ENCODE measurements at places on chromosomes 12 and 14.

GRCh38 chr14:89473569-89473968 is 56.5 kb upstream of the FOXN3 start:
- no peak for DNase-seq

DNA sequence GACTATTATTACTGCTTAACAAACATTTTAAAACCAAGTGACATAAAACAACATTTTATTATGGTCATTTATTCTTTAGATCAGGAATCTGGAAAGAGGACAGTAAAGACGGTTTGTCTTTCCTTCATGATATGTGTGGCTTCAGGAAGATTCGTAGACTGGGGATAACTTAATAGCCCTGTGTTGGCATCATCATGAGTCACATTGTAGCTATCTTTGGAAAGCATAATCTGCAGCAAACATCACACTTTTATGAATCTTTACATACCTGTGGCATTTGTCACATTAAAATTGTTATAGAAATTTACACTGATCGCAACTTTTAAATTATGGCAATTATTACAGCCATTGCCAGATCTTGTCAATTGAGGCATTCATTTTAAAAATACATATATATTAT is 397.1 kb downstream of the NOVA1 start:
- DNase-seq: no peak

DNA sequence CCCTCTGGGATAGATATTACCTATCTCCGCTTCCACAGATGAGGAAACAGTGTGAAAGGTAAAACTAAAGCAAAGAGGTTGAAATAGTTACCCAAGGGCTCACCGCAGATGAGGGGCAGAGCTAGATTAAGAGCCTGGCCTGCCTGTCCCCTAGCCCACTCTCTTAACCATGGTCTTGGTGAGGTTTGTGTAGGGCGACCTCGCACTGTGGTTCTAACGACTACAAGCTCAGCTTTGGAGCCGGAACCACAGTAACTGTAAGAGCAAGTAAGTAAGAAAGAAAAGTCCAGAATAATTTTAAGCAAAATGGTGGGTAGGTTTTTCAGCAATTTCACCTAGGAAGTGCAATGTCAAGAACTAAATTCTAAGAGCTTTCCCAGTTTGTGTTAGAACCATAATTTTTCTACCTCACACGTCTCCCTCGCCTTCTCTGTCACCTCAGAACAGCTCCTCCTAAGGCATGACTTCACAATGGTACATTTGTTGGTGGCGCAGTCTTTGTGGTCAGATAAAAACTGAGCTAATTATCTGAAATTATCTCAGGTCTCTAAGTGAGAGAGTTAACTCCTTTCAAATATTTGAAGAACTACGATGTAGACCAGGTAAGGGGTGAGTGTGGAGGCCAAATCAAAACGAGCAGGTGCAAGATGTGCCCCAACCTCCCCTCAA is 64.8 kb downstream of the DAD1 start:
- no peak for DNase-seq

- no peak for DNase-seq
These were observed 3.9 kb downstream of the B3GNT4 start for GRCh38 chr12:122207391-122207790.

DNA sequence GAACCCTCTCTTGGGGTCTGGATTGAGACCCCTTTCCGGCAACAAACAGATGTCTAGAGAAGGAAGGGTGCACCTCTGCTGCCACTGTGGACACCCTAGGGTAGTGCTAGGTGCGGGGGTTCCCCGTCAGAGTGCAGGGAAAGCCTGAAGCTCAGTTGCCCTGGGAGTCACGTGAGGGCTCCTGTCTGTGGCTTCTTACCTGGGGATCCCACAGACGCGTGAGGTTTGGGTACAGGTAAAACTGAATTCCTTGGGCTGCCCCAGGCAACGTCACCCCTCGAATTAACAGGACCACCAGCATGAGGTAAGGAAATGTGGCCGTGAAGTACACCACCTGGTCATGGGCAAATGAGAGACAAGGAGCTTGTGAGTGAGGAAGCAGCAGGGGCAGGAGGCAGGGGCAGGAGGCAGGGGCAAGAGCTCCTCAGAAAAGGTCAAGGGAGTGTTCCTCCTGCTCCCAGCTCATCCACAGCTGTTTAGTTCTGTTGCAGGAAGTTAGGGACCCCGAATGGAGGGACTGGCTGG is 21.0 kb upstream of the SLC6A12 start:
- no peak for DNase-seq

- DNase-seq: no peak
These were observed 30.6 kb downstream of the VCPKMT start for GRCh38 chr14:50085570-50086320.

DNA sequence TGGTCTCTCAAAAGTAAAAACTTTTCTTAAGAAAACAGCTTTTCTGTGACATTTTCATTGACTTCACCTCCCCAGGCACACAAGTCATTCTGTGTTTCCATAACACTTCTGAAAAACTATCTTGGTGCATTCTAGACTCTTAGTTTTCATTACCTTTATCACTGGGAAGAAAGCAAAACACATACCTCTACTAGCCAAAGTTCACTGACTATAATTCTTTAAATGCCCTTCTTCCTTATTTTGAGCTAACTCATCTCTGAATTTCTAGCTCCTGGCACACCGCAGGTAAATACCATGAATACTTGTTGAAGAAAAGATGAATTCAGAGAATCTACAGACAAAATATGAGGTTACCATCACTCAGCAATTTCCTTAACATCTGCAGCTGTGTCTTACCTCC is 21.1 kb downstream of the MLH3 start:
- DNase-seq: no peak

GRCh38 chr12:71694099-71694820 is 8.4 kb downstream of the TMEM19 start:
- DNase-seq: no peak

GRCh38 chr12:56029666-56030293 is 8.9 kb downstream of the IKZF4 start:
- no peak for DNase-seq

- no peak for DNase-seq
These were observed 352.7 kb upstream of the NAV3 start for GRCh38 chr12:77477907-77478533.

- DNase-seq: peak; percentile 64
These were observed 20.1 kb upstream of the CCDC63 start for GRCh38 chr12:110826592-110827200.

- DNase-seq: no peak
These were observed 58.3 kb upstream of the ISM2 start for GRCh38 chr14:77556946-77557345.

GRCh38 chr14:104274806-104275205 is 136.4 kb downstream of the KIF26A start:
- DNase-seq: no peak

GRCh38 chr12:124603100-124603541 is 35.7 kb upstream of the NCOR2 start:
- no peak for DNase-seq

GRCh38 chr12:42143452-42144157 is 1.1 kb downstream of the GXYLT1 start:
- DNase-seq: no peak

DNA sequence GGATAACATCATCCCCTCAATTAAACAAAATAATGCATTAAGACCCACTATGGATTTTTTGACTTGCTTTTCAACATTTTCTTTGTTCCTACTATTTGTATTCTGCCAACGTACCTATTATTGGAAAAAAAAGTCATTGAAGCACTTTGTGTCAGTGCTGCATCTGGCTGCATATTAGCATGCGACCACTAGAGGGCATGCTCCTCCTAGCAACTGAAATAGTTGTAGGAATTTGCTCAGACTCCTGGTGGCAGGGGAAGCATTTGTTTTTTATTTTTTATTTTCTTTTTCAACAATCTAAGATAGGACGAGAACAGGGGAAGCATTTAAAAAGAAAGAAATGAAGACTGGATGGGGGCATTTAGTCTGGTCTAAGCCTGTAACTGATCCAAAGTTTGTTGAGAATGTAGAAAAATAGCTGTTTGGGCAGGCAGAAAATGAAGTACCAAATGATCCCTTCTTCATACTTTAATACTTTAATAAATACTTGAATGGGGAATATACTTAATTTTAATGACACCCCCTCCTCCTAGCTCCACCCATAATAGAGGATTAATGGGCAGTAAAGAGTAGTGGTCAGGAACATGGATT is 14.5 kb upstream of the CLEC4A start:
- peak; percentile 3 for DNase-seq

- no peak for DNase-seq
These were observed 67.0 kb downstream of the ANKRD9 start for GRCh38 chr14:102442241-102443211.

DNA sequence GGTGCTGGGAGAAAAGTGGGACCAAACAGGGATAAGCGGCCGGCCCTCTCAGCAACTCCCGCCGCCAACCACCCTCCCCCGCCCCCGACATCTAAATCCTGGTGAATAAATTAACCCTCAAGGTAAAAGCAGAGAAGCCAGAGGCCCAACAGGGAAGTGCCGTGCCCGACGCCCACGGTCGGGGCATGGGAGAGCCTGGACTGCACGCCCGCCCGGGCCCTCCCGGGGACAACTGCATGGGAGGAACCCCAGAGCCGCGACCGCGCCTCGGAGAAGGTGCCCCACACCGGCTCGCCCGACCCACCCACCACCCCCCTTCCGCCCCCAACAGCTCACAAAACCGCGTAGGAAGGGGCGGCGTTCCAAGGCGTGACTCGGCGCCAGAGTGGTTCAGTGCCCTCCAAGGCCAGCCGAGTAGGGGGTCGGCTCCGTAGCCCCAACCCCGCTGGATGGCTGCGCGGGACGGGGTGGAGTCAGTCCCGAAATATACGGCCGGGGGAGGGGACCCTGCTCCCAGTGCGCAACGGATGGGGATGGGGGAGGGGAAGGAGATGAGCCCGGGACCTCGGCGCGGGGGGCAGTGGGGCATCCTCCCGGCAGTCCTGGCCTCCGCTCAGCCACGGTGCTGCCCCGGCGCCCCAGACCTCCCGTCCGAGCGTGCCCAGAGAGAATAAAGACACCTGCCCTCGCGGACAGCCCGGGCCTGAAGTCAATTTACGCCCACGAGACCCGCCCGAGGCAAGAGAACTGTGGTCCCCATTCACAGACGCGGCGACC is 732 bp downstream of the SLC25A29 start:
- DNase-seq: no peak

GRCh38 chr12:111359914-111360276 is 9.0 kb downstream of the PHETA1 start:
- DNase-seq: no peak

DNA sequence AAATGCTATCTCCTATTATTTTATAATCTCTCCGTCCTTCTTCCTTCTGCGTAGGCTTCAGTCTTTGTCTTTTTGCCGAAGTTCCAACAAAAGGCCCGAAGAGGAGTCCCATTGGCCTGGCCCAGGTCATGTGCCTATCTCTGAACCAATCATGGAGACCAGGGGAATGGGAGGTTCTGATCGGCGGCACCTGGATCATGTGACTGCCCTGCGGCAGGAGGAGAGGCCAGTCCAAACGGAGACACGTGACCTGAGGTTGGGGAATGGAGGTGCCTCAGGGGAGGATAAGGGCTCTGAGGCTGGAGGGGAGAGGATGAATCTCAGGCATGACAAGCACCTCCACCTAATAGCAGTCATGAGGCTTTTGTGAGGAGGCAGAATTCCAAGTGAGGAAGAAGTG is 86.0 kb downstream of the AACS start:
- DNase-seq: no peak

DNA sequence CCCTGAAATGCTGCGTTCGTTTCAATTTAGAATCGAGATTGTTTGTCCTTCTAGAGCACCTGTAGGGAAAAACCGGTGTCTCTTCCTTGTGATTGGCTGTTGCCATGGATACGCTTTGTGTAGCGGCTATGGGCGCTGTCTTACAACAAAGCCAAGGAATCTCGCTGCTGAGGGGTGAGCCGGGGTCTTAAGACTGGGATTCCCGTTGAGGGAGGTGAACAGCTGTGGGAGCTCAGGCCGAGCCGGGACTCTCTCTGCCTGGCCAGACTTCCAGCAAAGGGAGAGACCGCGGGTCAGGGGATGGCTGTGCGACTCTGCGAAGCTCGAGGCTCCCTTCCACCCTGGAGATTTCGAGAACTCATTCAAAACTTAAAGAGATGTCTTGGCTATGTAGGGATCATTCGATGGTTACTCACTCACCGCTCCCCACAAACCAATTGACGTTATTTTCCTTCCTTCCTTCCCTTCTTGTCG is at the start of the genes LRRIQ1 and TSPAN19:
TSS of gene LRRIQ1 (plus strand) at position 118 of the 474 bp plus-strand sequence. CDS start 1,826 bp downstream, outside the sequence.
TSS of gene TSPAN19 (minus strand) at position 44 of the 474 bp plus-strand sequence. CDS start 6,331 bp downstream, outside the sequence.
- peak; percentile 87 for DNase-seq

- no peak for DNase-seq
These were observed 194.2 kb downstream of the ADGRD1 start for GRCh38 chr12:131147894-131148293.

- DNase-seq: no peak
These were observed 29.3 kb upstream of the PNMA1 start for GRCh38 chr14:73743431-73743931.

- DNase-seq: no peak
These were observed 2.7 kb upstream of the SAMD4A start for GRCh38 chr14:54564071-54564867.

DNA sequence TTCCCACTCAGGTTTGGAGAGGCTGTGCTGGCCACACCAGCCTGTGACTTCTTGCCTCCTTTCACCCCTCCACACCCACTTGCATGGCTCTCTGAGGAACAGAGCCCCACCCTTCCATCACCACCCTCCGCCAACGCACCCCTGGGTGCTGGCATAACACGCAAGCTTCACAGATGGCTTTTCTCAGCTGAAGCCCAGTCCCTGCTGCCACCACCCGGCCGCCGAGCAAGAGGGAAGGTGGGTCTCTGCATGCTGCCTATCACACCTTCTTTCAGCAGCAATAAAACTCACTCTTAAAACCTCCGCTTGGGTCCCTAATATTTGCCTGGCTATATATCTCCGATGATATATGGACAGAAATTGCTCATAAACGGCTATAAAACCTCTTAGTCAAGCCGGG is 41.6 kb downstream of the SMUG1 start:
- no peak for DNase-seq

DNA sequence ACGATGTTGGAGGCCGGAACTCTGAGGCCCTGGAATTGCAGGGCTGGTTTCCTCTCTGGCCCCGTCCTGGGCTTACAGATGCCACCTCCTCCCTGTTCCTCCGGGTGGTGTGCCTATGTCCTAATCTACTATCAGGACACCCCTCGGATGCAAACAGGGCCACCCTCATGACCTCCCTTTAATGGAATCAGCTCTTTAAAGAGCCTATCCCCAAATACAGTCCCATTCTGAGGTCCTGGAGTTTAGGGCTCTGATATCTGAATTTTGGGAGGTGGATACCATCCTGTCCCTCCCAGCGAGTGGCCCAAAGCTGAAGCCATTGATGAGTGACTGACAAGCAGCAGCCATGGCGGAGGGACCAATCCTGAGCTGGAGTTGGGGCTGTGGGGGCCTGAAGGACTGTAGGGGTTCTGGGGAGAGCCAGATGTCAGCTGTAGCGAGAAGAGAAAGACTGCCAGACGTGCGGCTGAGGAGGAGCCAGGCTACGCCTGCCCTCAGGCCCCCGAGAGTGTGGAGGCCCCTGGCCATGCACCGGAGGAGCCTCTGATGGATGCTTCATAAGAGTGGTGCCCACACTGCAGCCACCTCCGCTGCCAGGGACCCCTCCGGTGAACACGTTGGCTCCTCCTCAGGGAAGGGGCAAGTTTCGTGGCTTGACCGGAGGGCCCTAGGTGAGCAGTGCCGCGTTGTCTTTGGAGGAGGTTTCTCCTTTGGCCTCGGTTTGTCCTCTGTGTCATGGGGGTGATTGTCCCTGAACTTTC is 100.2 kb downstream of the KIF26A start:
- no peak for DNase-seq

GRCh38 chr12:68959891-68960464 is 27.0 kb upstream of the CPM start:
- no peak for DNase-seq

Data from DMS153 (cell line).